ENCODE measurements at places on chromosomes 1 and 21.

GRCh38 chr1:87665151-87665550 is 336.5 kb downstream of the LMO4 start:
- no peak for DNase-seq

DNA sequence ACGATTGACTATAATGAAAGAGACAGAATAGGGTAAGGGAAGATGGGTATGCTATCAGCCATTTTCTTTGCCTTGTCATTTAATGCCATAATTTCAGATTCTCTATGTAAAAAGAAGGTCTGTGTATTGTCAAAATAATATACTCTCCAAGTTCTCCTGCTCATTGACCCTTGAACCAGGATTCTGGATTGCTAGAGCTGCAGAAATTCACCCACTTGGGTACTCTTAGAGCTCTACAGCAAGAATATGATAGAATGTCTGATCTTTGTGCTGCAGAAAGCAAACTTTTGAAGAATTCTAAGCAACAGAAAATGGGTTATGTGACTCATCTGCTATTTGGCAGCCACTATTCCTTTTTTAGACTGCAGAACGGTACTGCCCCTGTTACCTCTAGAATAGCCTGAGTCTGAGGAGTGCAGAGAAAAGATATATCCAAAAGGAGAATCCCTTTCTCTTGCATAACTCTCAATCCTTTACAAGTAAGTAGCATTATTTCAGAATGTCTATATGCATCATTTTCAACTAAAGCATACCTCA is 78.2 kb upstream of the TENT5C start:
- no peak for DNase-seq

DNA sequence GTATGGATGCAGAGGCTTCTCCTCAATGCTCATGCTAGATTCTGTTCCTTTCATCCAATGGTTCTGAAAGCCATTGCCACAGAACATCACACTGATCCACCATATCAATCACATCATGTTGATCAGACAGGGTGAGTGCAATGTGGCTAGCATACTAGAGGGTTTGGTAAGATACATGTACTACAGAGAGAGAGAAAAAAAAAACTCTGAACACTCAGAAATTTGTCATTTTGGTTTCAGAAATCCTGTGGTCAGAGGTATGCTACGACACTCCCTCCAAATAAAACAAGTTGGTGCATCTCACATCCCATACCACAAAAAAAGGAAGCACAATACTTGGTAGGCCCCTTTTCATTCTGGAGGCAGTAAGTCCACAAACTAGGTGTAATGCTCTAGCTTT is 35.4 kb downstream of the OR10J1 start:
- no peak for DNase-seq

GRCh38 chr1:19156676-19157075 is 53.4 kb downstream of the UBR4 start:
- DNase-seq = no peak

DNA sequence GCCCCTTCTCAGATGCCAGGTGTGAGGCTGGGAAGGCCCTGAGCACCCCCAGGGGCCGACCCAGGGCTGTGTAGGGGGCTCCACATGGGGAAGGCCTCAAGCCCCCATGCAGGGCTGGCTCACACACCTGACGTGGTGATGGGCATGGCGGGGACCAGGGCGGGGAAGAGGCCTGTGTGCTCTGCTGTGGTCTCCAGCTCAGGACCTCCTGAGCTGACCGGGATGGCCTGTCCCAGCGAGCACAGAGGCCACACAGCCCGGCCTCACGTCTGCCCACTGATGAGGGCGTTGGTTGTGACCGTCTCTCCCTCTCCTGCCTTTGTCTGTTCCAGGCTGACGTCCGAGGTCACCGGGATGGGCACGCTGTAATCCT is 40.2 kb upstream of the COL6A1 start:
- DNase-seq = no peak

- no peak for DNase-seq
These were observed 144.4 kb upstream of the ZNF644 start for GRCh38 chr1:91166106-91166712.

DNA sequence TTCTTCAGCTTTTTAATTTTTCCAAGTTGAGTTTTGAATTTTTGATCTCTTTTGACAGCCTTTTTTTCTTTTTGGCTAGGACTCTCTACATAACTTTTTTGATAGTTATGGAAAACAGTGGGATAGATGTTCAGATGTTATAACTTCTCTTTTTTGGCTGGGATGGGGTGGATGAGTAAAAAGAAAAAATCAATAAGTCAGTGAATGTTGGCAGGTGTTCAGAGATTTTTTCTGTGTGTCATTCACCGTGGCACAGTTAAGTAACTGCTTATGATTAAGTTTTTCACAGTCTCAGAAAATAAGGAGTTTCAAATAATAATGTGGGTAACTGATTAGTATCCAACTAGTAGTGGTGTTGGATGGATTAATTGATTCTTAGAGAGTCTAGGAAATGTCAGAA is 24.0 kb downstream of the HS2ST1 start:
- DNase-seq = no peak

- no peak for DNase-seq
These were observed 24.8 kb downstream of the TNFRSF8 start for GRCh38 chr1:12087797-12088314.

DNA sequence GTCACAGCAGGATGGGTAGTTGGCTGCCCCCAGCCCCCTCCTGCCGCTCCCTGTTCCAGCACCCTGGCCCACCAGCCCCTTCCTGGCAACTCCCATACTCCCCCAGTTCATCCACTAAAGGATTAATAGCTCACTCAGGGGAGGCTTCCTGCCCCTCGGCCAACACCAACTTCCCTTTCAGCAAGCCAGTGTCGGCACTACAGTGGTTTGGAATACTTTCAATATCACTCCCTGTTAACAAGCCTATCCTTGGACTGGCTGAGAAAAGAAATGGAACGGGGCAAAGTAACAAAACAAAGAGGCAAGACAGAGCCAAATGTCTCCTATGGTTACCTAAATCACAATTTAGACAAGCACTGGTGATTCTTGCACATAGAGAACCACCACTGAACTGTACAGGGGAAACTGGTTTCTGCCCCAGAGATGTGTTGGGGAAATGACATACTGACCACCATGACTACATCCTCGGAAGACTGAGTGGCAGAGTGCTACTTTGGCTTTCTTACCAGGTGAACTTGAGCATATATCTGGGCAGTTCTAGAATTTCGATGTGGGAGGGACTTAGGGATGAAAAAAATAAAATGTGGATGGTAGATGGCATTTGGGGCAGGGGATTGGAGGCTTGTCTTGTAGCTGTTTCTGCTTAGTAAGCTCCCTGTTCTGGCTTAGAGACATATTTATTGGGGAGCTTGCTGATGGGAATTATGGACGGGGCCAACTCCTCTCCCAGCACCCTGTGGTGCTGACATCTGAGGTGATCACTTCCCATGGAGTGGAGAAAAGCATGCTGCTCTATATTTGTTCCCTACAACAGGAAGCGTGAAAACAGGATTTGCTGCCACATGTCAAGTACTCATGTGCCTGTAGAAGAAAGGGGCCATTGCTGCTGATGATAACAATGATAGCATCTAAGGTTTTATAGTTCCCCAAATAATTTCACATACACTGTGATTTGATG is 7.1 kb upstream of the CAPN2 start:
- DNase-seq = no peak

DNA sequence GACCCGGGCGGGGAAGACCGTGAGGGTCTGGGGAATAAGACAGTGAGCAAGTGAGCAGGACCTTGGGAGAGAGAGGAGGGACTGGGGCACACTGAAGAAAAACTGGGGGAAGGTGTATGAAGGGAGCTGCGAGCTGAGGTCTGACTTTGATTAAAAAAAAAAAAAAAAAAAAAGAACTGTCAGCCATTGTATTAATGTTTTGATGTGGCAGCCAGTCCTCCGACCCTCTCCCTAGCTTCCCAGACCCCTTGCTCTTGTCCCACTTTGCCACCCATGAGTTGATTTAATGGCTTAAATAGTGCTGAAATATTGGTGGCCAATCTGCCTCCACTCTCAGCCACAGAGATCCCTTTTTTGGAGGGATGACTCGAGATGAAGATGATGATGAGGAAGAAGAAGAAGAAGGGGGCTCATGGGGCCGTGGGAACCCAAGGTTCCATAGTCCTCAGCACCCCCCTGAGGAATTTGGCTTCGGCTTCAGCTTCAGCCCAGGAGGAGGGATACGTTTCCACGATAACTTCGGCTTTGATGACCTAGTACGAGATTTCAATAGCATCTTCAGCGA is 652 bp downstream of the HAX1 start:
- DNase-seq = no peak

- DNase-seq = no peak
These were observed 84.9 kb downstream of the ZC3H11B start for GRCh38 chr1:219527994-219528393.

- no peak for DNase-seq
These were observed 144.4 kb downstream of the RGS7 start for GRCh38 chr1:241212628-241213027.

- DNase-seq = no peak
These were observed 2.7 kb downstream of the PTPRC start for GRCh38 chr1:198641501-198641900.

DNA sequence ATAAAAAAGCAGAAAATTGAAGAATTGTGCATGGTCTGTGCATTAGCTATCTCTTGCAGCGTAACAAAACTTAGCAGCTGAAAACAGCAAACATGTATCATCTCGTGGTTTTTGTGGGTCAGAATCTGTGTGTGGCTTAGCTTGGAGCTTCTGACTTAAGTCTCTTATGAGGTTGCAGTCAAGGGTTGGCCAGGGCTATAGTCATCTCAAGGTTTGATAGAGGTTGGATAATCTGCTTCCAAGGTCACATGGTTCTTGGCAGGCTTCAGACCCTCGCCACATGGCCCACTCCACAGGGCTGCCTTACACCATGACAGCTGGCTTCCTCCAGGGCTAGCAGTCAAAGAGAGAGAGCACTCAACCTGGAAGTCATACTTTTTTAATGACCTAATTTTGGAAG is 35.9 kb downstream of the CNST start:
- DNase-seq = no peak

GRCh38 chr1:202892501-202892900 is 3.6 kb upstream of the RABIF start:
- no peak for DNase-seq

GRCh38 chr1:118992868-118993699 is 4.9 kb upstream of the TBX15 start:
- no peak for DNase-seq

GRCh38 chr1:179950651-179951050 is 4.0 kb upstream of the CEP350 start:
- DNase-seq = no peak

DNA sequence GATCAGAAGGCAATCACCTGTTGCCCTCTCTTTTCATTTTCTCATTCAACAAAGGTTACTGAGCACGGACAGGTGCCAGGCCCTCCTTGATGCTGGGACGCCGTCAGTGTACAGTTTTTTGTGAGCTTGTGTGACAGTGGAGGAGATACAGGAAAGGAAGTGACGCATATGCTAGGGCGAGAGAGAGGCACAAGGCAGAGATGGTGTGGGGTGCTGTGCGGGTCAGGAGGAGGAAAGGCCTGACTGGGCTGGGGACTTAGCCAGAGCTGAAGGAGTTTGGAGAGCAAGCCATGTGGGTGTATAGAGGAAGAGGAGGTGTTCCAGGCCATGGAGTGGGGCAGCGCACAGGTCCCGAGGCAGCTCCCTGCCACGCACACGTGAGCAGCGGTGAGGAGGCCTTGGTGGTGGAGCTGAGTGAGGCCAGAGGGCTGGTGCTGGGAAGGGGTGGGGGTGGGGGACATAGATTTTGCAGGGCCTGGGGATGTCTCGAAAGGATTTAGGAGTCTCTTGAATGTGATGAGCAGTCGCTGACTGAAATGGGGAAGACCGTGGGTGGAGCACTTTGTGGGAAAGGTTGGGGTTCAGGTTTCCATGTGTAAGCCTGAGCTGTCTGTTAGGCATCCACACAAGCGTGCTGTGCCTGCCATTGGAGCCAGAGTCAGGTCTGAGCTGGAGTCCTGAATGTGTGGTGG is 46.0 kb downstream of the TRAPPC10 start:
- no peak for DNase-seq

GRCh38 chr1:201142011-201142848 is 12.0 kb downstream of the TMEM9 start:
- no peak for DNase-seq

DNA sequence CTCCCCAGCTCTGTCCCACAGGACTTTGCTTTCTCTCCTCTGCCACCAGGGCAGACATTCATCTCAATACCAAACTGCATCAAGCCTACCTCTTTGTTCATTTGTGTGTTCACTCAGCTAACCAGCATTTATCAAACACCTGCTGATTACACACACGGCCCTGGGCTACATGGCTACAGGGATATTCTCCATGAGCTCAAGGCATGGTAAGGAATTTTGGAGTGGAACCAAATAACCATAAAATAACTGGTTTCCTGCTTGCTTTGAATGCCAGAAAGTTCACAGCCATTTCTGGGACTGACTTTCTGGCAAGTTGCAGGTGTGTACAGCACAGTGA is 54.6 kb downstream of the LDLRAD2 start:
- no peak for DNase-seq

- no peak for DNase-seq
These were observed 41.8 kb upstream of the PIGC start for GRCh38 chr1:172485626-172486025.

DNA sequence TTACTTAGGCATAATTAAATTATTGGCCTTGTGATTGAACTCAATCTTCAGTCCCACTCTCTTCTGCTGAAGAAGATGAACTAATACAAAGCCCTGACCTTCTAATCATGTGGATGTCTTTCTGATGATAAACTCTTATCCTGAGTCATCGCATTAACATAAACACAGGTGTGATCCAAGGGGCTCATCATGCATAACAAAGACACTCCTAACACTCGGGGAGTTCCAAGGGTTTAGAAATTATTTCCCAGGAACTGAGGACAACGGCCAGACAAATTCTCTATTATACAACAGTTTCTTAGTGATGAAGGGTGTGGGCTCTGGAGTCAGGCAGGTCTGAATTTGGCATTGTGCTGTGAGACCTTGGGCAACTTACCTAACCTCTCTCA is 18.0 kb downstream of the DUSP10 start:
- DNase-seq = no peak

DNA sequence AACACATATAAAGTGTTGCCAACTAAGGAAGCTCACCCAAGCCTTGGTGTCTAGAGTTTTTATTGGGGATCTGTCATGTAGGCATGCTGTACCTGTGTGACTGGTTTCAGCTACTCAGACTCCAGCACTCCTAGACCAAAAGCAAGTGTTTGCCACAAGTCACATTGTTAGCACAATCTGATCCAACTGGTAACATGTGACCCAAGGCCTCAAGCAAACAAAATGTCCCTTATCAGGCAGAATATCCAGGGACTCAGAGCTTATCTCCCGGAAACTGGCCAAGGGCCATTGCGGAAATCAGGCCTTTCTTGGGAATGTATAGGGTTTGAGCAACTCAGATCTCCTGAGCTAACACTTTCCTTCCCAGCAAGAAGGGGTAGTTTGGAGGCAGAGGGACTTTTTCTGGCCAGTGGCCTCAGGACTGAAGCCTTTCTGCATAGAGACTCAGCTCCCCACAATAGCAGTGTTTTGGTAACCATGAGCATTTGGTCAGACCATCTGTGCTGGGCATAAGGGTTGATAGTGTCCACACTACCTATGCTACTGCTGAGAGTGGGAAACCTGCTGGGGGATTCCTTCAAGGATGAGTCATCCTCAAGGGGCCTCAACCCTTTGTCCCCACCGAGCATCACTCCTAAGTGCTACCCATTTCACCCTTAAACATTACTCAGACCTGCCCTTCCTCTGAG is 29.6 kb downstream of the NHLH2 start:
- DNase-seq = no peak

GRCh38 chr1:154835531-154836324 is 34.4 kb downstream of the KCNN3 start:
- DNase-seq = no peak
